ENCODE measurements at places on chromosomes 4 and X.
A peak's percentile ranks its signal among the peaks of the same experiment; 100 is the strongest.

GRCh38 chr4:72302981-72303704, 265.9 kb downstream of the ADAMTS3 start:
- no peak for DNase-seq

DNA sequence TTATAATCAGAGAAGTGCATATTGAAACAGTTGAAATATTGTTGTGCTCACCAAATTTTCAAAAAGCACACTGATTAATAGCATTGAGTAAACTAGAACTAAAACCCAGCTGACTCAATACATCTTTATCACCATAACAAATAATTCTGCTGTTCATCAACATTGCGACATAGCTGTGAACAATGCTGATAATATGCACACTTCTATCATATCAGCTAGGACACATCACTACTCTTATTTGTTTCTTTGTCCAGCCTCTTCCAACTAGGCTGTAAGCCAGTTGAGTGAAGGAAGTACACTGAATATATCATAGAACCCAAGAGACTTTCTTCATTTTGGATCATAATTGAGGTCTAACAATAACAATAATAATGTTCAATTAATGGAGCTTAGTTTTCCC, 349.7 kb downstream of the IQCM start:
- DNase-seq, result no peak

- no peak for DNase-seq
These were observed 22.3 kb downstream of the QRFPR start for GRCh38 chr4:121358473-121358872.

GRCh38 chr4:15147714-15148113, 145.4 kb downstream of the CPEB2 start:
- no peak for DNase-seq

GRCh38 chr4:88522702-88523324, 763 bp downstream of the PYURF start:
- DNase-seq, result peak; percentile 47

DNA sequence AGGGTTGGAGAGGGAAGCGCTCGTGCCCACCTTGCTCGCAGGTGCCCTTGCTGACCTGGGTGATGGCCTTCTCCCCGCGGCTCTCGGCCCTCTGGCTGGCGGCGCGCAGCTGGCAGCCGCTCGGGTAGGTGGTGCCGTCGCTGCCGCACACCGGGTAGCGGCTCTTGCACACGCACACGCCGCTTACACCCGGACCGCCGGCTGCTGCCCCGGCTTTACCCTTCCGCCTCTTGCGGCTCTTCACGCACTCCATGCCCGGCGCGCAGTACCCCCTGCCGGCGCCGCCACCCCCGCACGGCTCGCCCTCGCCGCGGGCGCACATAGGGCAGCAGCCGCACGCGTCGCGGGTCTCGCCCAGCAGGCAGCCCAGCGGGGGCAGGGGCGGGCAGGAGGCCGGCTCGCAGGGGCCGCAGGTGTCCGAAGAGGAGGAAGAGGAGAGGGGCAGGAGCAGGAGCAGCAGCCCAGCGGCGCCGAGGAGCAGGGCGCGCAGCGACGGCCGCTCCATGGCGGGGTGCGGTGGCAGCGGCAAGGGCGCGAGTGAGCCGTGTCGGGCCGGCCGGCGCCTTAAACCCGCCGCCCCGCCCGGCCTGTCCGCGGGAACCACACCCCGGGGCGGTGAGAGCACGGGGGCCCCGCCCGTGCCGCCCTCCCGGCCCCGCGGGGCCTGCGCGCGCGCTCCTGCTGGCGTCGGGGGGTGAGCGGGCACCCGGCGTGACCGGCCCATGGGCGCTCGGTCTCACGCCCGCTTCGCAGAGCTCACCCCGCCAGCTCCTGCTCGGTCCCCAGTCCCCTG, at the start of gene IGFBP7:
Gene IGFBP7 (minus strand): TSS at position 539 of the 793 bp plus-strand sequence. CDS start 34 bp downstream, at position 505.
- DNase-seq, result peak; percentile 51

GRCh38 chr4:1195891-1196401, 23.6 kb upstream of the SPON2 start:
- DNase-seq, result no peak

GRCh38 chrX:78321809-78322208, 5.6 kb downstream of the CYSLTR1 start:
- peak; percentile 71 for DNase-seq

GRCh38 chrX:42025861-42026260, 102.5 kb upstream of the CASK start:
- no peak for DNase-seq

DNA sequence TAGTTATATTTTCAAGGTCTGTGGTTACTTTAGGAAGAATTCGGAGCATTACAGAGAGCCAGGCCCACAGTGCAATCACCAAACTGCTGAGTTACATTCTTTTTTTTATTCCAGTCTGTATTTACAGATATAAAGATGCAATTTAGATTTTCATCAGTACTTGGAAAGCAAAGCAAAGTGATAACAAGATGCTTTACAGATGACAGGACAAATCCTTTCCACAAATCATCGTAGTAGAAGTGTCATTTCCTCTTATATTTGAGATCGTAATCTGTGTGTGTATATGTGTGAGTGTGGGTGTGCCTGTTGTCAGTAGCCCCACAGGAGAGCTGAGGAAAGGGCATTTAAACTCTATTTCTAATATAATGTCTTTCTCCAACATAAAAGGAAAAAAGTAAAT, 1893.7 kb downstream of the STIM2 start:
- no peak for DNase-seq

- DNase-seq, result no peak
These were observed 1329.5 kb upstream of the TENM3 start for GRCh38 chr4:180913750-180914149.

DNA sequence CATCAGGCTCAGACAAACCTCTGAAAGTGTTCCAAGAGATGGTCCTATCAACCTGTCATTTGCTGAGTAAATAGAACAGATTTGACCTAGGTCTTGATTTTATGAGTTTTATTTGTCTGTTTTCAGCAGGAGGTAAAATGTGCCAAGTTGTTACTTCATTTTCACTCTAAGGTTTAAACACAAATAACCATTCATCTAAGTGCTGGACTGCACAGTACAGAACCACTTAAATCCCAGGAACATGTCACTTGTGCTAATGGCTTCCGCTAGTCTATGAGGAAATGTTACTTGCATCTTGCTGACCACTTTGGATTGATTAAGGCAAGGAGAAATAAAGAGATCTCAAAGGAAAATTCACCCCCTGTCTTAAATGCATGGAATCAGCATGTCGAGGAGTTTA, 660.7 kb downstream of the SMARCA1 start:
- DNase-seq, result no peak

DNA sequence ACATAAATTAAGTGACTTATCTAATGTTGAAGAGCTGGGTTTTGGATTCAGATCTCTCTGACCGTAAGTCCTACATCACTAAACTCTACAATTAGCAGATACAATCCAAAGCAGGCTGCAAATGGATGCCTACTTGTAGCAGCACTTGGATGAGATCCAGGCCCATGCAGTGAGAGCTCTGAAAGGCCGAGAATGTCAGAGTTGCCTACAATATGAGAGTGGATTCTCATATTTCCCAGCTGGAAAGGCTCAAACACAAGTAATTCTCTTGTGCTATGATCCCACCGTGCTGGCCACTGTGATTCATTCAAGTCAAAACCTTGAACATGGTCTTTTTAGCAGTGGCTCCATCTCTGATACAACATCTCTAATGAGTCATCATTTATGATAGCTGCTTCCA, 125.4 kb upstream of the CHRDL1 start:
- DNase-seq, result no peak

DNA sequence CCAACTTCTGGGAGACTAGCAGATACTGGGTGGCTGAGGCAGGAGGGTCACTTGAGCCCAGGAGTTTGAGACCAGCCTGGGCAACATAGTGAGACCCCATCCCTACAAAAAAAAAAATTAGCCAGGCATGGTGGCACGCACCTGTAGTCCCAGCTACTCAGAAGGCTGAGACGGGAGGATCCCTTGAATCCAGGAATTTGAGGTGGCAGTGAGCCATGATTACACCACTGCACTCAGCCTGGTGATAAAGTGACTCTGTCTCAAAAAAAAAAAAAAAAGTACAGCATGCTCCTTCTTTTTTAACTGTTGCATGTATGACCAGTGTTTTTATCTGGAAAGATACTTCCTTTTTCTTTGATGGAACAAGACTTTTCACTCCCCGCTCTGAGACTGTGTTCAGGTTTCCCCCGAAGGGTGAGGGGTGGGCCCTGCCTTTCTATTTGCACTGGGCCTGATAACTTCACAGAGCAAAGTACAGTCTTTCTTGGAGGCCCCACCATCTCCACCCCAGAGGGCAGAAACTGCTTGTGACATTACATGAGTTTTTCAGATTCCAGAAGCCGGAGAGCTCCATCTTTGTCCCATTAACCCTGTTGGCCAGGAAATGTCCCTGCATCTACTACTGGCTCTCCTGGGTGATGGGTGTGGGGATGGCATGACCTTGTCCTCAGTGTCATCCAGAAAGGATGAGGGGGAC, 35.2 kb downstream of the NYX start:
- DNase-seq, result no peak

DNA sequence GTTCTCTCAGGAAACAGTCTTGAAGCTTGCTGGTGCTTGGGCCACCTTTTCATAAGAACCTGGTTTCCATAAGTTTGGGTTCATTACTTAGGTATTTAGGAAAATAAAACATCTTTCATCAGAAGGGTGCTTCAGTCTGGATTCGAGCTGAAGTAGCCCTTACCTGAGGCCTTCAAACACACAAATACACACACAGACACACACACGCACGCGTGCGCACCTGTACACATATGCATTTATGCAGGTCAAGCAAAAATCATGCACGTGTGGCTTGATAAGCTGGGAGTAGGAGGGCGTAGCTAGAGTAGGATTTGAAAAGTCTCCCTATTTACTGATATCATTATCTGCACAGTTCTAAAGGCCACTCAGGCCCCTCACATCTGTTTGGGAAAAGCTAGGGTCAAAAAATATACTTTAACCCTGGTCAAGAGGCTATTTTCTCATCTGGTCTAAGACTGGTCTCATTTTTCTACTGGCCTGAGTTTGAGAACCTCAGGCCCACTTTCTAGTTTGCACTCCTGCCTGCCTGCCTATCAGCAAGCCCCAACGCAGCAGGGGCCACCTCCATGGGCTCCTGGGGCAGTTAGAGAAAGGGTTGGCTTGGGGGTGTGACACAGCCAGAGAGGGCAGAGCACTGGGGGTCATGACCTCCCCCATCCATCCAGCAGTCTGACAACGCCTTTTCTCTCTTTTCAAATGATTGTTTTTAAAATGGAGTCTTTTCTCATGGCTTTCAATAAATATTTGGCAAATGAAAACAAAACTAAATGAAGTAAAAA, 64.3 kb downstream of the RASL11B start:
- no peak for DNase-seq

DNA sequence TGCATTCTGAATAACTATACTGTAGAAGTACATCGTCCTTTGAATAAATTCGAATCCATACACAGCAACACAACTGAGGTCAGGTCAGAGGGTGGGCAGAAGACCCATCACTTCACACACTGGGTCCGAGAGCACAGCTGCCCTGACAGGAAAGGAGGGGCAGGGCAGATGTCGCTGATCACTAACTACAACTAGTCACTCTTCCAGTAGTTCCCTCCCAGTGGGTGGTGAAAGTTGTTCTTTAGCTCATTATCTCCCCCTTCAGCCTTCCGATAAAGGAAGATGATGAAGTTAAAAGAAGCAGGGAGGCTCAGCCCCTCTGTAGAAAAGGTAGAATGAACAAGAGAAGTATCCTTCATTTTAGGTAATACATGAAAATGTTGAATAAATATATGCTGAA, 278.9 kb downstream of the INPP4B start:
- DNase-seq, result no peak

- DNase-seq, result peak; percentile 47
These were observed 2.9 kb upstream of the CYBB start for GRCh38 chrX:37776987-37777325.

Measured in inflammatory macrophage (primary cell).